ENCODE measurements at places on chromosomes 6 and 20.

GRCh38 chr20:4154958-4155411 lies 139.6 kb upstream of the RNF24 start:
- DNase-seq = no peak

DNA sequence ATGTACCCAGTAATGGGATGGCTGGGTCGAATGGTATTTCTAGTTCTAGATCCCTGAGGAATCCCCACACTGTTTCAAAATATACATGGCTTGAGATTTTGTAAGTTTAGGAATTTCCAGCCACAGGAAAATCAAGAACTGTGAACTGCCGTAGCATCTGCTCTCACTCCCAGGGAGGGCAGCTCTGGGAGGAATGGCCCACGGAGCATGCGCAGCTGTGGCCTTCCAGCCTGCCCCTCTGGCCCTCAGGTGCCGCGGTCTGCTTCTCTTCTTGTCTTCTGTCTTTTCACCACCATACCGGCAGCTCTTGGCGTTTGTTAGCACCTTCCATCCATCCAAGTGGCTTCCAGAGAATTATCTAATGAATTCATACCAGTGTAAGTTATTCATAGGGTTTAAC lies 19.9 kb upstream of the EXOC2 start:
- no peak for DNase-seq

- DNase-seq = no peak
Observed at GRCh38 chr6:139757784-139758183, 383.3 kb upstream of the CITED2 start.

- no peak for DNase-seq
Observed at GRCh38 chr6:165298402-165298801, 11.0 kb downstream of the C6orf118 start.

DNA sequence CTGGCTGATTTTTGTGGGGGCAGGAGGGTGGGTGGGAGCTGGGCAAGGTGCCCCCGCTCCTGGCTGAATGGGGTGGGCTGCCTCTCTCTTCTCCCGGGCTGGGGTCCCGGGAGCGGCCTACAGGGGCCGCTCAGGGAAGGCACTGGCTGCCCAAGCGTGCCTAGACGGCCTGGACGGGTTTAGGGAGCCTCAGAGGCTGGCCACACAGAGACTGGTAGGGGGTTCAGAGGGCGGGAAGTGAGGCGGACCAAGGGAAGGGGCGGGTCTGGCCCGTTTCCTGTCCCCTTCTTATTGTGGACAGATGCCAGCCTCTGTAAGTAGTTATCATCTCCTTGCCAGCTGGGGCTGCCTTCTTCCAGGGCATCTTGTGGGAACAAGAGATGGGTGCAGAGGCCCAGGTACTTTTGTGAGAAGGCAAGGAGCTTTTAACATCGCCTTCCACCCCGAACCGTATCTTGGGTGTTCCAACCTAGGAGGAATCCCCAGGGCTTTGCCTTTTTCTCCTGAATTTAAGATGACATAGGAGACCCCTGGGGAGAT lies 437 bp downstream of the CD40 start:
- no peak for DNase-seq

DNA sequence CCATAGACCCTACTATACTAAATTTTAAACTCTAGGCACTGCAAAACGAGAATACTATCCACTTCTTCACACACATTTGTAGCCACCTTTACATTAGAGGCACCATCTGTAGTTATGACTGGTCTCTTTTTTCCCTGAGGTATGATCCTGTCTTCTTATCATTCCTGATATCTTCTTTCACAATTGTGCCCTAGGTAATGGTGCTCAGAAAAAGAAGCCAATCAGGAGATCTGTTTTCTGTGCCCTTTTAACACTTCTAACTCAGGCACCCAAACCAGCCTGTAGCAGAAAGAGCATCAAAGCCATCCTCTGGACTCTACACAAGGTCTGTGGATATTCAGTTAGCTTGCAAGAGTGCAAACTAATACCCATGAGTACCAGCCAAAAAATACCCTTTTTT lies 149.7 kb upstream of the SGK1 start:
- DNase-seq = no peak

DNA sequence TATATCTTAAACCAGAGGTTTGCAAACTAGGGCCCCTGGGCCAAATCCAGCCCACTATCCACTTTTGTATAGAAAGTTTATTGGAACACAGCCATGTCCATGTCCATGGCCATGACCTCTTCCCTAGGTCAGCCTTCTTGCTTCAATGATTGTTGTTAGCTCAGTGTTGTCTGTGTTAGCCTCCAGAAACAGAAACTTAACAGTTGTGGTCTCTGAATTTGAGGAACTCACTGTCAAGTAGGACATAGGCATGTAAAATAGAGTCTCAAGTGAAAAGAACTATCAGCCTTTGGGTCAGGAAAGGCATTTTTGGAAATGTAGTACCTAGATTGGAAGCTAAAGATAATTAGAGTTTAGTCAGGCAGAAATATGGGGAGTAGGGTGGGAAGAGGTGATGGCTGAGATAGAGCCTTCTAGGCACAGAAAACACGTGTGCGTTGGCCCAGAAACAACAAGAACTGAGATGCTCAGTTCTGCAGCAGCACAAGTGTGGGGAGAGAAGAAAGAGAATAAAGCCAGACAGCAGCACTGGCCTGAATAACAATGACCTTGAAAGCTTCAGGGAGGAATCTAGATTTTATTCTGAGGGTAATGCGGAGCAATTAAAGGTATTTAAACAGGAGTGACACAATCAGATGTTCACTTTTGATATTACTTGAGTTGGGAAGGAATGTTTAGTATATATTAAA lies 87.0 kb upstream of the OLIG3 start:
- no peak for DNase-seq

DNA sequence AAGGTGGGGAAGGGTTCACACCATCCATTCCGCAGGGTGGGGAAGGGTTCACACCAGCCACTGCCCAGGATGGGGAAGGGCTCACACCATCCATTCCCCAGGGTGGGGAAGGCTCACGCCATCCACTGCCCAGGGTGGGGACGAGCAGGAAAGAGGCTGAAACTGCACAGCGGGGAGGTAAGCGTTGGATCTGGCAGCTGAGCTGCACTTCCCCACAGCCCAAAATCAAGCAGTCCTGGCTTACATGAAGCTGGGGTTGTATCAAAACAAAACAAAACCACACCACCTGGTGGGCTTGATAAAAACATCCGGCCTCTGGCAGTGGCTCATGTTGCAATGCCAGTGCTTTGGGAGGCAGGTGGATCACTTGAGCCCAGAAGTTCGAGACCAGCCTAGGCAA lies 268.5 kb downstream of the TAF4 start:
- no peak for DNase-seq

- DNase-seq = no peak
Observed at GRCh38 chr6:113121571-113121970, 735.6 kb upstream of the MARCKS start.

- no peak for DNase-seq
Observed at GRCh38 chr6:79864421-79864820, 82.9 kb downstream of the ELOVL4 start.

DNA sequence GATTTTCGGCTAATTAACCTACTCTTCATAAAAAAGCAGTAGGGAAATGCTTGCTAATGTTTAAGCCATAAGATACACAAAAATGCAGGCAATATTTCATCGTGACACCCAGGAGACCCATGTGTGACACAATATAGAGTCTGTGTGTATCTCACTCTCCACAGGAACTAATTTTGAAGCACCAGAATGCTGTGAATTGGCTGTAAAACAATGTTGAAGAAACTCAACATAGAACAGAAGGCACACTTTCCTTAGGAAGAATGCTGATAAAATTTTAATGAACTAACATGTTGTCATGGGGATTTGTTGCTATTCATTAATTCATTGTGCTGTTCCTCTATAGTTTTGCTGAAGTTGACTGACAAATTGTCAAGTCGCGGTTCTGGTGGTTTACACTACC lies 249.4 kb upstream of the TFAP2D start:
- DNase-seq = no peak

DNA sequence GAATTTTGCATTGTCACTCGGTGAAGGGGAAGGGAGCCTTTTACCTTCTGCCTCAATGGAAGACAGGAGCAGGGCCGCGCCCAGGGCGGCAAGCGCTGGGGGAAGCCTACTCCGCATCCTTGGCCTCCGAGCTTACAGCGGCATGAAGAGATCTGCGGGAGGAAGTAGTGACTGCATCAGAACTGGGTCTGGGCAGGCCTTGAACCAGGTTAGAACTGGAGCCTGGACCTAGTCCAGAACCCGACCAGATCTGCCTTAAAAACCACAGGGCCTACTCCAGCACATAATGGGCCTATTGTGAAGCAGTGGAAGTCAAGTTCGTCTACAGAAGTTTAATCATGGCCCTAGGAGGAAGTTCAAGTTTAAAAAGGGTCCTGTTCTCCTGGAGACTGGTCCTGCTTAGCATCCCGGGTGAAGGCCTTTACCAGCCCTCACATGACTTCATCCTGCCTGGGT lies 3.1 kb downstream of the COL12A1 start:
- no peak for DNase-seq

- no peak for DNase-seq
Observed at GRCh38 chr6:71326611-71327010, 38.0 kb downstream of the OGFRL1 start.

- DNase-seq = no peak
Observed at GRCh38 chr6:82145926-82146452, 101.6 kb downstream of the IBTK start.

DNA sequence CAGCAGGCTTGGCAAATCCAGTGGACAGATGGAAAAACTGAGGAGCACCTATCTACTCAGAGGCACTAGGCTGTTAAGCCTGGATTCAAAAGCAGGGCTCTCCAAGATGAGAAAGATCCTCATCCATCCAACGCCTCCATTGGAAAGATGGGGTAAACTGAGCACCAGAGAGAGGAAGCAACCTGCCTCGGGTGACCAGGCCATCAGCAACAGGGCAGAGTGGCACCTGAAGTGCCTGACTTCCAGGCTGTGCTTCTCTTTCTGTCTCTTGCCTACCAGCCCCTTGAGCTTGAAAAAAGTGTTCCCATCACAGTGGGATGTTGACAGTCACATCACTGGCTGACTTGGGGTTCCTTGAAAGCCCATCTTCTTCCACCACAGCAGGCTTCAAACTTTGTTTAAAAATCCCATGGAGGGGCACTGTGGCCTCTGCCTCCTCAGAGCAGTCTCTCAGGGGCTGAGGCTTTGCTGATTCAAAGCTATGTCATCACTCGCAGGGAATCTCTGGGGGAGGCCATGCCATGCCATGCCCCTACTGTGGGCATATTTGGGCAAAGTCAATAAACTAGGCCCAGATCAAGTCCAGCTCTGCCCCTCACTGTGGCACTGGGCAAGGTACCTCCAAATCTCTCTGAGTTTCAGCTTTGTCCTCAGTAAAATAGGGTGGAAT lies 44.8 kb upstream of the TGM2 start:
- DNase-seq = no peak

GRCh38 chr6:113587078-113587699 lies 270.0 kb upstream of the MARCKS start:
- DNase-seq = no peak

GRCh38 chr6:44304282-44305199 lies 8.6 kb downstream of the AARS2 start:
- peak; percentile 24 for DNase-seq

DNA sequence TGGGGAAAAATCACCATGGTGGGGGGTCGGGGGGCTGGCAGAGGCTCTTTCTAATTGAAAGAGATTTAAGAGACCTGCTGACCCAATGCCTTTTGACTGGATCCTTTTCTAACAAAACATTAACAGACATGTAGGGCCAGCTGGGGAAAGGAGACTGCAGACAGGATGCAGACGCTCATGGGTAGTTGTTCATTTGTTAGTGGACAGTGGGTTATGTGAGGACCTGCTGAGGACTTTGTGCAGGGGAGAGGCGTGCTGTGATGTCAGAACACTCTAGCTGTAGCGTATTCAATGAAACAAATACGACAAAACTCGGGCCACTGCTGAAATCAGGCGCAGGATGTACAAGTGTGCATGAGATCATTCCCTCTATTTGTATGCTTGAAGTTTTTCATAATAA lies 1.2 kb downstream of the IP6K3 start:
- no peak for DNase-seq

DNA sequence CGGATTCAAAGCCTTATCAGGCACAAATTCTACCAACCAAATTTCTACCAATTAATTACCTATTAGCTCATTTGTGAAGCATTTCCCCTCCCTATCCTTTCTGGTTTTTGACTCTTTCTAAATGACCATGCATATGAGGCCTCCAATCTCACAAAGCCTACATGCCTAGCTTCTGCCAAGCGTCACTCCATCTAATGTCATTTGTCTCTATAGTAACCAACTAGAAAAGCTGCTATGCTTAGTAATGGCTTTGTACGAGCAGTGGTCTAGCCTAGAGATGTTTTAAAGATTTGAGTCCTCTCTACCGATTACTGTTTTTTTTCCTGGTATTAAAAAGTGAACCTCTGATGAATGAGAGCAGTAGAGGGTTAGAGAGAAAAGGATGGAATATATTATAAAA lies 4.8 kb upstream of the ASF1A start:
- DNase-seq = no peak

- no peak for DNase-seq
Observed at GRCh38 chr6:15350386-15351083, 104.7 kb downstream of the JARID2 start.

- no peak for DNase-seq
Observed at GRCh38 chr20:63885264-63886053, 9.5 kb upstream of the DNAJC5 start.

DNA sequence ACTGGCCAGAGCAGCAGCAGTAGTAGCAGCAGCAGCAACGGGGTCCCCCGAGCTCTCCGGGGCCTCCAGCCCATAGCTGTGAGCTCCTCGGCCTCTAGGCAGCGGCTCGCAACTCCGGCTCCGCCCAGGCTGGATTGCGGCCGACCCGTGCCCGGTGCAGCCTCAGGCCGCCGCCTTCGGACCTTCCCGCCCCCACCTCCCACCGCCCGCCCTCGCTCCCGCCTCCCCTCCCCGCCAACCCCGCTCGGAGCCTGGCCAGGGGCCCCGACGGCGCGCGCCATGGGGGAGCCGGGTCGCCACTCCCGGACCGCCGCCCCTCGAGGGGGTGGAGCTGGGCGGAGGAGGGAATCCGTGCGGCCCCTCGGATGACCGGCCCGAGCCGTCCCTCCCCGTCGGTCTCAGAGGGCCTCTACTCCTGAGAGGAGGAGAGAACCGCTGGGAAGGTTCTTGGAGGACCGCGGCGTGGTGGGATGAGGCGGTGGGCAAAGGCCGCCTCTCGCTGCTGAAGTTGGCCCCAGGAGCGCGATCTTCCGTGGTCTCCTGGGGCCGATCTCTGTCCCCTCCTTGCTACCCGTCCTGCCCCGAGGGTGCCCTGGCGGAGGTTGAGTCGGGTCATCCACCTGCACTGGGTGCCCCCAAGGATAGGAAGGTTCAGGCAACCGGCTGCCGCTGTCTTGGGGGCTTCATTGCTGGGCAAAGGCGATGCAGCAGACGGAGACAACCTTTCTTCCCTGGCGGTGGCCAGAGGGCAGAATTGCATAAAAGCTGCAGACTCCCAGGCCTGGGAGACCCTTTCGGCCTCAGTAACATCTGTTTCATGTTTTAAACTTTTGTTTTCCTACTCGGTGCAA lies at the start of gene ADAM33:
Gene ADAM33 (minus strand): TSS at position 80 of the 851 bp plus-strand sequence. CDS start 6 bp downstream, at position 74.
- no peak for DNase-seq

DNA sequence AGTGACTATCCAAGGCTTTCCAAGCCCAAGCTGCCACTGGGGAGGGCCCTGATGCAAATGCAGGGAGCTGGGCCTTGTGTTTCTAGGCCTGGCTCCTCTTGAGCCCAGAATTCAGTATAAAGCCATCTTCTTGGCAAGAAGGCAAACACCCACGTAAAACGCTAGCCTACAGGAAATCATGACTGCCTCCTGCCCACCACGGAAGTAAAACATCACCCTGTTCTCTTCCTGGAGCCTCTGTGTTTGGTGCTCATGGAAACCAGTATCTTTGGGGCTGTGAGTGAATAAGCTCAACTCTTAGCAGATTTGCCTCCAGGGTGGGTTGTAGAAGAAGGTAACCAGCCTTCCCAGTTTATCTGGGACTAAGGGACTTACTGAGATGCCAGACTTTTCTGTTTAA lies 271.0 kb downstream of the ZNF217 start:
- DNase-seq = no peak
